ENCODE measurements at places on chromosomes 5 and 9.

GRCh38 chr5:91010090-91010489 is 373.0 kb downstream of the ARRDC3 start:
- DNase-seq, result no peak

- no peak for DNase-seq
These were observed 71.0 kb upstream of the FCN1 start for GRCh38 chr9:134988706-134989105.

GRCh38 chr5:113340537-113340936 is 94.3 kb downstream of the TSSK1B start:
- no peak for DNase-seq

DNA sequence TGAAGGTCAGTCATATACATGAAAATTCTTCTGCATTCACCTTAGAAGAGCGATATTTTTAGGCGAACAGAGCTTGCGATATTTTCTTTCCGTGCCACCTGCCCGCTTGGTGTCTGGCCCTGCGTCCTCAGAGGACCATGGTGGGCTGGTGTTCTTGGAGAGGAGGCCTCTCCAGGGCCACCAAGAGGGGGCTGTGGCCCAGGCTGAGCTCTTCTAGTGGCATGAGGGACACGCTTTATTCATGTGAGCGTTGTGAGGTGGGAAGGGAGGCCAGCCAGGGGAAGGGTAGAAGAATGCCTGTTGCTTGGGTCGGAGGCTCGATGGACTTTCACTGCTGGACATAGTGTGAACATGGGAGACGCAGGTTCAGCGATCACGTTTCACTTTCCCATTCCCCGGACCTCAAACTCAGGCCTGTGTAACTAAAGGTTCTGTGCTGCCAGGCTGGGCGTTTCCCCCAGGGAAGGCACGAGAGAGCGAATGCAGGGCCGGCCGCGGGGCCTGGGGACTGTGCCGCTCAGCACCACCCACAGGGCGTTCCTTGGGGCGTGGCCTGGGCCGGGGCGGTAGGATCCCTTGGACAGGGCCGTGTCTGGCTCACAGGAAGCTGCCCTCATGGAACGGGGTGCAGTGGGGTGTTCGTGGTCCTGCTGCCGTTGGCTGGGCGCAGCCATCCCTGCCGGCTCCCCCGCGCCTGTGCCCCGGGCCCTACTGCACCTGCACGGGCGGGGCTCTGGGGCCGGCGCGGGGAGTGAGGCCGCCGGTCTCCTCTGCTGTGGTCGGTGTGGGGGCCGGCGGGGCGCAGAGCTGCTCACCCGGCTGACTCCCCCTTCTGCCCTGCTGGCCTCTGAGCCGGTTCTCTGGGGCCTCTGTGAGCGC is 40.7 kb upstream of the CLPTM1L start:
- DNase-seq, result peak; percentile 74

GRCh38 chr5:146307796-146308195 is 30.8 kb upstream of the POU4F3 start:
- no peak for DNase-seq

DNA sequence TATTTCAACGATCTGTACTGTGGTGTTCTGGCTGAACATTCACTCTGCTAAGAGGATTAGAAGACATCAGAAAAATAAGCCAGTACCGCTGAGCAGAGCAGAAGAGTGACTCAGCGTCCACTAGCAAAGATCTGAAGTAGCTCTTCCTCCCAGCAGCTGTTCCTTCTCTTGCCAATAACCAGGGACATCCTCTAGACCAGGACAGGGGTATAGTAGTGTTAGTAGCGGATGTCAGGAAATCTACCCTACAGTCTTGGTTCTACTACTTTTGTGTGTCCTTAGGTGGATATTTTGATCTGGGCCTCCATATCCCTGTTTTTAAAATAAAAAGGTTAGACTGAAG is 103.6 kb downstream of the TSSK1B start:
- DNase-seq, result no peak

DNA sequence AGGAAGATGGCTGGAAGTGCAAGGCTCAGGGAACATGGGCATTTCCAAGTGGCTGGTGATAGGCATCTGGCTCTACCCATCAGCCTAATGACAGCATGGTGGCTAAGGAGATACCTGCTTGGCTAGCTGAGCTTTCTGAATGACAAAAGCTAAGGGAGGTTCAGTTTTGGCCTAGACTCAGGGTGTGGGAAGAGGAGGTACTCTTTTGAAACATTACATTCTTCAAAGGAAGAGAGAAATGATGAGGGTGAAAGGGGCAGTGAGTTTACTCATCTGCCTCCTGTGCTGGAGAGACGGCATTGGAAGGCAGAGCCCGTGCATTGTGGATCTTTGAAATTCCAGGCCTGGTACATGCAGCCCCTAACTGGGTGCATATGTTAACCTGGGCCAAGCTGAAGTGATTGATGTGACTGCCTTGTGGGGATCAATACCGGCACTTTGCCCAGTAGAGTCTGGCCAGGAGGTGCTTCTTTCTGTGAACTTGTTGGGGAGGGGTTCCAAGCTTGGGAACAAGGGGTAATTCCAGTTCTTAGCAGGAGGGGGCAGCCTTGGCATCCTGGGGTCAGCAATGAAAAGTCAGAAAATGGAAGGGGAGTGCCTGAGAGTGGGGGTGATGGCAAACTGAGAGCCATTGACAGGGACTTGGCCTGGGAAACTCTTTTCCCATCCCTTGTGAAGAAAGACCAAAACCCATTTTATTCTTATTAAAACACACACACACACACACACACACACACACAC is 108.6 kb downstream of the ACER2 start:
- no peak for DNase-seq

GRCh38 chr9:88818495-88819201 is 172.6 kb upstream of the S1PR3 start:
- DNase-seq, result no peak

- DNase-seq, result no peak
These were observed 11.3 kb downstream of the AHRR start for GRCh38 chr5:332843-333242.

DNA sequence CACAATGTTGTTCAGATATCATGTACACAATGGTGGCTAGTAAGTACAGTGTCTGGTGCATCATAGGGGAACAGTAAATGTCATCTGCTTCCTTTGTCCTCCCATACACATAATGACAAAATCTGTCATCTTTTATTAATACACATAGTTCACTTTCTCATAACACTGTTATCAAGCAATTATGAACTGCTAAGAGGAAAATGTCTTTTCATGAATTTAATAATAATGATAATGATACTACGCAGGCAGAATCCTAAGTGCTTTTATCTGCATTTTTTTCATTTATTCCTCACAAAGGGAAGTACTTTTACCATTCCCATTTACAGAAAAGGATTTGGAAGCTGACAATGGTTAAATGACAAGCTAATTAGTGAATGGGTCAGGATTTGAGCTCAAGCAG is 35.7 kb downstream of the DPYSL3 start:
- DNase-seq, result no peak

DNA sequence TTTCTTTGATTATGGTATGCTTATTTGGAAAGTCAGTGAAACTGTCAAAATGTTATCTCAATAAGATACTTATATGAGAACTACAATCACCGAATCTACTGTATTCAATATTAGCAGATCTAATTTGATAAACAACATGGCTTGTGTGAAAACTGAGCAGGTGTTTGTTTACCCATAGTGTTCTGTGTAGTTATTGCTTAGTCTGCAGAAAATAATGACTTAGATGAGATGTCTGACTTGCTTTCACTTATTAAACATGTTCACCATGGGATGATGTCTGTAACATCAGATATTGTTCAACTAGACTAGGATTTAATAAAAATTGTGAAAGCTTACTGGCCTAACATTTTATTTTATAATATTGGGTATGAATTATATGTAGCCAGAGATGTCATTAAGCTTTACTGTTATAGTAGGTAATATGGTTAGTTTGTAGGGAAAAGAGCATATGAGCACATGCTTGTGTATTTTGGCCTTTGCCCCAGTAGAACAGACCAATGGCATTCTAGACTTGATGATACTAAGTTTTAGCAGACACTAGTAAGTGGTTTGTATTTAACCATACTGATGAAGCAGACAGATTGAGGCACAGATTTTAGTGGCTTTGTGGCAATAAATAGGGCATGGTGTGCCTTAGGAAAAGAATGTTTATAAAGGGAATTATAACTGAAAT is 16.4 kb downstream of the SUB1 start:
- DNase-seq, result no peak

DNA sequence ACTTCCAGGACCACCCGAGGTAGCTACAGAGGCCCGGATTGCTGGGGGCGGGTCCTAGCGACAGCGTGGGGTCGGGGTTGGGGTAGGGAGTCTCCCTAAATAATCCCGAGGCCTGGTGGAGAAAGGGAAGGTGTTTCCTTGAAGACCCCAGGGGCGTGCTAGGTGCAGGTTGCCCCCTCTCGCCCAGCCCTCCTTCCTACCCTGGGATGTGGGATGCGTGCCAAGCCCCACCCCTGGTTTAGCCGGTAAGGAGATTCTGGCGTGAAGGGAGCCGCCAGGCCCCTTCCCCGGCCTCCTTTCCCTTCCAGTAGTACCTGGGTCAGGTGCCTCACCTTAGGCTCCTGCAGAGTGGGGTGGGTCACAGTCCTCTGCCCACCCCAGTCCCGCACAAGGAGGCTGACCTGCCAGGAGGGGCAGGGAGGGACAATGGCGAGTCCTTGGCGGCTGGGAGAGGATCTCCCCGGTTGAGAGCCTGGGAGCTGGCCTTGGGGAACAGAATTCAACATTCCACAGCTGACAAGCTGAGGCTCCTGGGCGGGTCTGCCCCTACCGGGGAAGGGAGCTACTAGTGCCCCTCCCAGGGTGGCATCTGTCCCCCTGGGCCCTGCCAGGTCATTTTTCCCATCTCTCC is 674 bp downstream of the TSPAN17 start:
- no peak for DNase-seq

DNA sequence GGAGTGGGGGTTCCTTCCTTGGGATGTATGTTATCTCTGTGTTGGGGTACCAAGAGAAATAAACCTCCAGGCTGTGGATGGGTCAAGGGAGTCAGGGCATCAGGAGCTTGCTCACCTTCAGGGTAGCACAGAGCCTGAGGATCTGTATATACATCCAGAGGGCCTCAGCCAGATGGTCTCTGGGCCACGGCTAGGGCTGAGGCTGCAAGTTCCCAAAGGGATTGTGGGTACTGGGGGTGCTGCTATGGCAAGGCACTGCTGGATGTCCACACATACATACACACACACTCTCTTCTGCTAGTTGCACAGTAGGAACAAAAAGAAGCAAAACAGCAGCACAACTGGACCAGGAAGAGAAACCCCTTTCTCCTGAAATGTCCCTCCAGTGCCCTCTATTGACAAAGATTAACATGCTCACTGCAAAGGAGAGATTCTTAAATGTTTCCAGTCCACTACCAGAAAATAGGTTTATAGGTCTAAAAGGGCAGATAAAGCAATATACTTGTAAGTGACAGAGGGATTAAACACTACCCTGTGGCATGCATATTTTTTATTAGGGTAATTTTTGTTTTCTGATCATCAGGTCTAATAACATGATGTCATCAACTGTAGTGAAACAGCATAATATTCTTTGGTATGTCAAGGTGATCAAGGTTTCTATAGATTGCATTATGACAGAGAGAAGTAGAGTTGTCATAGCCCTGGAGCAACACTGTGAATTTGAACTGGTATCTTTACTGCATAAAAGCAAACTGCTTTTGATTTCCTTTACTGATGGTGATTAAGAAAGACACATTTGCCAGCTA is 56.3 kb upstream of the KCNN2 start:
- DNase-seq, result no peak

DNA sequence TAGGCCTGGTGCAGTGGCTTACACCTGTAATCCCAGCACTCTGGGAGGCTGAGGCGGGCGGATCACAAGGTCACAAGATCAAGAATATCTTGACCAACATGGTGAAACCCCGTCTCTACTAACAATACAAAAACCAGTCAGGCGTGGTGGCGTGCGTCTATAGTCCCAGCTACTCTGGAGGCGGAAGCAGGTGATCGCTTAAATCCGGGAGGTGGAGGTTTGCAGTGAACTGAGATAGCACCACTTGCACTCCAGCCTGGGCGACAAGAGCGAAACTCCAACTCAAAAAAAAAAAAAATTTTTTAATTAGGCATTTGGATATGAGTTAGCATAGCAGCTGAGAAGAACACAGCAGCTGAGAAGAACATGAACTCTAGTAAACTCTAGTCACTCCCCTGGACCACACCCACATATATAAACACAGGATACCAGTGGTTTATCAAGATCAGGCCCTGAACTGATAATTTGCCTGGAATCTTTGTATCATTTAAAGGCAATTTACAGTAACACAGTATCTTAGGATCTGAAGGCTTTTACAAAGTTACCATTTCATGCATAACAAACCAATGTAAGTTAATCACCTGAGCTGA is 4.6 kb upstream of the UGCG start:
- no peak for DNase-seq

DNA sequence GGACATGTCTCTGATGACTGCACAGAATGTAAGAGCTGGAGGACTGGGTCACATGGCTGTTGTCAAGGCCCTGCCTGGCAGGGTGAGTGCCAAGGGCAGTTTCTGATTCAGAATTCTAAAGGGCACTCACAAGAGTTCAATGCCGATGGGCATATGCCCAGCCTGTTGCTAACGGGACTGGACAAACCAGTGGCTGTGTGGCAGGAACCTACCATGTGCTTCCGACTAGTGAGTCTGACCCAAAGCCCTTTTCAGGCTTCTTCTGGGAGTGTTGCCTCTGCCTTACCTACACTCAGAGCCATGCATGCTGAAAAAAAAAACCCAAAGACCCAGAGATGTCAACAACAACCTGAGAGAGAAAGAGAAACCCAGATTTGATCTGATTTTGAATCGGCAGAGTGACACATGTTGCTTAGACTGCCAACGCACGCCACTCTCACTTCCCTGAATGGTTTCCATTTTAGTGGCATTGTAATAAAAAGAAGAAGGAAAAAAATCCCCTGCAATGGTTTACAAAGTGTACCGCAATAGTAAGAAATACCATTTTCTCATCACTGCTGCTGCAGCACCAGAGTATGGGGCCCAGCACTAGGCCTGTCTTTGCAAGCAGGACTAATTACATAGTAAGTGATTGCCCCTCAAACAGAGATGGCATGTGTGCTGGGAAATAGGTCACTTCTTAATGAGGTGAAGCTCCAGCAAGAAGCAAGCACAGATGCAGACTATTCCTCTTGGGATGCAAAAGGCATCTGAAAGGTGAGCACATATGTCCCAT is 194.3 kb downstream of the PALM2AKAP2 start:
- peak; percentile 13 for DNase-seq

GRCh38 chr5:152170350-152170749 is 234.7 kb downstream of the NMUR2 start:
- DNase-seq, result no peak

DNA sequence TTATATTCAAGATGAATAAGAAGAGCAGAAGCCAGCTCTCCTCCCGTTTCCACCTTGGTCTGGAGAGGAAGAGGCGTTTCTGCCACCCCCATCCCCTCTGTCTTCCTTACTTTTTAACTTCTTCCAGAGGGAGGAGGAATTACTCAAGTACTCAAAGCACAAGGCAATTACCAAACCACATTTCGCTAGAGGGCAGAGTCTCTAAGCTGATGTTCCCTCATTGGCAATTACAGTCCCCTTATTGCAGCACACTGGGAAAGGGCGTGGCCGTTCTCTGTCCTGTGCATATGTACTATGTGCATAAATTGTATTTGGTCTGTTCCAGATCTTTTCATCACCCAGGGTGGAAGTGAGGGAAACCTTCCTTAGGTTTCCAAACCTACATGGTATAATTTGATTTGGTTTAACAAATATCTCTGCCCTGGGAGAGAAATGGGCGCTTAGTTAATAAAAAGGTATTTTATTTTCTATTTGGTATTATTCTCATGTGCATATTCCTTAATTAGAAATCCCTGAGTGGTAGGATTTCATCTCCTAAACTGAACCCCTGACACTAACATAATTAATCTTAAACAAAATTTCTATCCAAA is 29.8 kb upstream of the ALDOB start:
- no peak for DNase-seq

- no peak for DNase-seq
These were observed 115.2 kb downstream of the GCNT1 start for GRCh38 chr9:76573905-76574760.

GRCh38 chr5:5042806-5043205 is 97.3 kb upstream of the ADAMTS16 start:
- DNase-seq, result no peak

Data from nucleus accumbens (tissue), 56 donors.